CD4-positive, alpha-beta T cell treated with Interleukin-17A for 4 hours (primary cell): ENCODE measurements at places on chromosomes 2 and 18.

GRCh38 chr2:182372661-182373060 is 54.2 kb downstream of the PDE1A start:
- no peak for DNase-seq

DNA sequence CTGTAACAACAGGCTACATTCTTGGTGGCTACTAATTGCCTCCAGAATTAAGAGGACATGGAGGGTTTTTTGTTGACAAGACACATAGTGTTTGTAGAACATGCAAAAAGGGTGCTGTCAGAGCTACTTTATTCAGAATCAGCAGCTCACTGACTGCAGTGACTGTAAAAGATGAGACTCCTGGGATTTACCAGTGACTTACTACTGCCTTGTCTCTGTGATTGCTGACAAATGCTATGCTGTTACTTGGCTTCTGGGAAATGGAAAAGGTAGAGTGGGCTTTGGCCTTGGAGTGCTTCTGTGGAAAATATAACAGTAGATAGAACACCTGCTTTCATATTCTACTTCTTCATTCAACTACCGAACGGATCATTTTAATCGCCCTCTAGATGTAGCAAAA is 47.8 kb downstream of the GREB1L start:
- no peak for DNase-seq

GRCh38 chr18:40939656-40940515 is 1015.1 kb upstream of the PIK3C3 start:
- DNase-seq: no peak

DNA sequence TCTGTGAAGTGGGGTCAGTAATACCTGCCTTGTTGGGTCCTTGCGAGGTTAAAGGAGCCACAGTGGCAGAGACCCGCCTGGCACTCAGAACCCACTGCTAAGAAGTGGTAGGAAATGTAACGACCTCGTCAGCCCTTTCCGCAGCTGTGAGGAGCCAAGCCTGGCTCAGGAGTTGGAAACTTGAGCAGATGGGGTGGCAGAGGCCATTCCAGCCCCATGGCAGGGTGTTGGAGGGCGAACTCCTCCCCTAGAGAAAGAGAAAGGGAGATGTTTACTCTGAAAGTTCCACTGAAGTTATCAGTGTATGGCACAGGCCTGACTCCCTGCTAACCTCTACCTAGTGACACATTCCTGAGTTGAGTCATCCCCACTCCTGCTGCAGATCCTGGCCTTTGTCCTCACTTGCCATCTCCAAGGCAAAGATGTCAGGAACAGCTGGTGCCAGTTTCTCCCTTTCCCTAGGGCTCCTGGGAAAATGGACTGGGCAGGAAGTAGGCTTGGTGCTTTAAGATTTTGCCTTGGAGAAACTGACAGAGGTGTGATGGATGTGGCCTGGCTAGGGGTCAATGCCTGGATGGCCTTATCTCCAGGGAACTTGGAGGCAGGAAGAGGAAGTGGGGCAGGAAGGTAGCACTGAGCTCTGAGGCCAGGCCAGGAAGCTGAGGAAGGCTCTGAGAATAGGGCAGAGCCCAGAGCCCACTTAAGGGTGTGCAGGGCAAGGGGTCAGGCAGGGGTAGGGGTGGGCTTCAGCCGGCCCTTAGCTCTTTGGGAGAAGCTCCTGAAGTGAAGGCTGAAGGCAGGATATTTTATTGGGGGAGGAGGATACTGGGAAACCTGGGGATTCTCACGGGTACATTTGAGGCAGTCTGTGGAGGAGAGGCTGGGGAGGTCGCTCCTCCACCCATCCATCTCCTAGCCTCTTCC is 888 bp downstream of the VAMP5 start:
- peak; percentile 36 for DNase-seq

DNA sequence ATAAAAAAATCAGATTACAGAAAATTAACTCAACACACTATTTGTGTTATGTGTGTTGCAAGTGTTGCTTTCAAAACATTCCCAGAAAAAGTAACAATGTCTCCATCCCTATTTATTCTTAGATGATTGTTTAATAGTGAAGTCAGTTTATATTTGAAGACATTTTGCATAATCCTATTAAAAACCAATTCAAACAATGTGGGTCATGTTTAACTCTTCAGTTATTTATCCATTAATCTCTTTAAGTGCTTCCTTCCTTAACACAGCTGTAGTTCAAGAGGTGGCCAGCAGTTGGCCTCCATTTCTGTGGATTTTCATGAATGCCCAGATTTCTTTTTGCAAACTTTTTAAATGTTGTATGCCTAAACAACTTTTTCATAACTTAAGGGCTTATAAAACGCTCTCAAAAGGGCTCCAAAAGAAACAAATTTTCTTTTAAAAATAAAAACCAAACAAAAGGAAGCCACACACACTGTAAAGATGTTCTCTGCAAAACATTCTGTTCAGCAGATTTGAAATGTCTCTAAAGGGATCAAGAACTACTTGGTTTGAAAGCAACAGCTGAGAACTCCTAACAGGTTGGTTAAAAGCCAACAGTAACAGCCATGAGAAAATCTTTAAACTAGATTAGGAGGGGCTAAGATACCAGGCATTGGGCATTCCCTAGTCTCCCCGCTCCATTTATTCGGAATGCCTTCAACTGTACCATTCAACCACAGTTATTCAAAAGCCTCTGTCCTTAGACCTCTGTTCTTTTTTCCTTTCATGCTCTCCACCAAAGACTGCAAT is 71.5 kb downstream of the THADA start:
- no peak for DNase-seq

- DNase-seq: no peak
Measured at GRCh38 chr2:102788216-102788884, 26.5 kb downstream of the TMEM182 start.

GRCh38 chr18:26545335-26546123 is 2.8 kb downstream of the KCTD1 start:
- DNase-seq: no peak

- DNase-seq: no peak
Measured at GRCh38 chr2:226411727-226412360, 387.8 kb downstream of the IRS1 start.

DNA sequence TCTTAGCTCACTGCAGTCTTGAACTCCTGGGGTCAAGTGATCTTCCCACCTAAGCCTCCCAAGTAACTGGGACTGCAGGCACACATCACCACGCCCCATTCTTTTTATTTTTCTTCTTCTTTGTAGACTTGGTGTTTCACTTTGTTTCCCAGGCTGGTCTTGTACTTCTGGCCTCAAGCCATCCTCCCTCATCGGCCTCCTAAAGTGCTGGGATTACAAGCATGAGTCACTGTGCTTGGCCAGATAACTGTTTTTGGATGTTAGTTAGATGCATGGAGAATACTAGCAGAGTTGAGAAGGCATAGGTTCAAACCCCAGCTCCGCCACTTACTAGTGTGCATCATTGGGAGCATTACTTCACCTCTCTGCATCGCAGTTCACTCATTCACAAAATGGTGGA is 88.3 kb downstream of the TXNL1 start:
- no peak for DNase-seq

DNA sequence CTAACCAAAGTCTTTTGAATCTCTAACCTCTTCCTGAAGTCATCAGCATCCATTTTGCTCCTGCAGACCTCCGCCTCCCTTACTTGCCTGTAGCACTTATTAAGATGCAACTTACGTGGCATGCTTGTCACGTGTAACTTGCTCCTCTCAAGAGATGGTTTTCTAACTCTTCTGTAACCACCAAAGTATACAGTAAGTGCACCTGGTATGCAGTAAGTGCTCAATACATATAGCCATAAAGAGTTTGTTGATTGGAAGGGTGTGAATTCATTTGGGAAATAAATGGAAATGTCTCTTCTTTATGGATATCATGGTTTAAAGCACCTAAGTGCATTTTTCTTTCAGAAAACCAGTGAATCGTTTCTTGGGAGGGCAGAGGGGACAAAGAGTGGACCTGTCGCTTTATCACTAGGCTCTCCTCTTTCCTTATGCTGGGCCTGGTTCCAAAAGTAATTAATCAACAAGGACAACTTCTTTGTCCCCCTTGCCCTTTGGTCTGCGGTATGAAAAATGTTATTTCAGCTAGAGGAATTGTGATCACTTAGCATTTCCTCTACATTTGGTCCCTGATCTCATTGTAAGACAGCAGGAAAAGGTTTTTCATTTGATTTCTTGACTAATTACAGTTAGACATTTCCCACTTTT is 370.0 kb upstream of the SPRED2 start:
- no peak for DNase-seq

- no peak for DNase-seq
Measured at GRCh38 chr2:110660558-110660957, 17.3 kb downstream of the BUB1 start.

DNA sequence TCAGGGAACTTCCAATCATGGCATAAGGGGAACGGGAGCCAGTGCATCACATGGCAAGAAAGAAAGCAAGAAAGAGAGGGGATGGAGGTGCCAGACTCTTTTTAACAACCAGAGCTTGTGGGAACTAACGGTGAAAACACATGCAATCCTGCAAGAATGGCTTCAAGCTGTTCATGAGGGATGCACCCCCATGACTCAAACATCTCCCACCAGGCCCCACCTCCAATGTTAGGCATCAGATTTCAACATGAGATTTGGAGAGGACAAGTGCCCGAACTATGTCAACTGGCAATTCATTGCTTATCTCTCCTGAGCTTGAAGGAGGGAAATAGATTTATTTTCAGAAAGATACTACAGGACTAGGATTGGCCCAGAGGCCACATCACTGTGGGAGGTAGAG is 270.0 kb downstream of the SLC4A3 start:
- DNase-seq: no peak

GRCh38 chr2:112622528-112622849 is 23.2 kb upstream of the SLC20A1 start:
- no peak for DNase-seq

GRCh38 chr2:191618046-191618780 is 59.7 kb upstream of the NABP1 start:
- no peak for DNase-seq

GRCh38 chr2:55419233-55419678 is 400 bp downstream of the CCDC88A start:
- no peak for DNase-seq

DNA sequence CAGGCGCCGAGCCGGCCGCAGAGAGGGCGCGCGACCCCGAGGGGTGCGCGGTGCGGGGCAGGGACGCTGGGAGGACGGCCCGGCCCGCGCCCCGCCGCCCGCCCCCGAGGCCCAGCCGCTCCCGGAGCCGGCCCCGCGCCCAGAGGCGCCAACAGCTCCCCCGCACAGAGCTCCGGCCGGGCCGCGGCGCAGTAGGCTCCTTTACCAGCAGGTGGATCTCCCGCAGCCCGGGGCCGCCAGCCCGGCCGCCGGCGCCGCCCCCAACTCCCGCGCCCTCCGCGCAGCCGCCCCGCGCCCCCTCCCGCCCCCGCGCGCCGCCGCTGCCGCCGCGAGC is 258 bp downstream of the MGAT4A start:
- no peak for DNase-seq

DNA sequence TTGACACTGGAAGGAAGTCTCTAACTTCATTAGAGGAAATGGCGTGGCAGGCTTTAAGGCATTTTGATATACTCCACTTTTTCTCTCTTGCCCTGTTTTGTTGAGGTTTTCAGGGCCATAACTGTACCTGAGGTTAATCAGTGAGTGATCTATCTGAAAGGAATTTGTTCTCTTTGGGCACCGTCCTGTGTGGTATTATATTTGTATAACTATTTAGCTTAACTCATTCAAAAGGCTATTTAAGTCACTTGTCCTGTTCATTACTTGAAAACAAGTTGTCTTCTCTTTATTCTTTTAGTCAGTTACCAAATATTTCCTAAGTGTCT is 180.4 kb downstream of the NEDD4L start:
- DNase-seq: no peak

DNA sequence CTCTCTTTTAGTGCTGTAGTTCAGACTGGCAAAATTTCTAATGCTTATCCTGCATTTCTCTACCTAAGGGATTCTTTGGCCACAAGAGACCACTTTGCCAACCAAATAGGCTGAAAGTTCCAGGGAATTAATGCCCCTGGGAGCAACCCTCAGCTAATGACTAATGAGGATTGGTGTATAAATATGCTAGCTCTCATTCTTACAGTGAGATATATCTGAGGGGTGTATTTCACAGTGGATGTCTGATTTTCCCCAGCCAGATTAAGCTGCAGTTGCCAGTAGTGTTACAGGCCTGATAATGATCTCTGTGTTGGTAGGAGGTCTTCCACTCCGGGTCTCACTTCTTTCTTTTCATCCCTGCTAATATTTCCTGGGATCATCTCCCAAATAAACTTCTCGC is 90.4 kb downstream of the GULP1 start:
- DNase-seq: no peak

- peak; percentile 55 for DNase-seq
Measured at GRCh38 chr2:200307724-200308545, 1.4 kb downstream of the SPATS2L start.

DNA sequence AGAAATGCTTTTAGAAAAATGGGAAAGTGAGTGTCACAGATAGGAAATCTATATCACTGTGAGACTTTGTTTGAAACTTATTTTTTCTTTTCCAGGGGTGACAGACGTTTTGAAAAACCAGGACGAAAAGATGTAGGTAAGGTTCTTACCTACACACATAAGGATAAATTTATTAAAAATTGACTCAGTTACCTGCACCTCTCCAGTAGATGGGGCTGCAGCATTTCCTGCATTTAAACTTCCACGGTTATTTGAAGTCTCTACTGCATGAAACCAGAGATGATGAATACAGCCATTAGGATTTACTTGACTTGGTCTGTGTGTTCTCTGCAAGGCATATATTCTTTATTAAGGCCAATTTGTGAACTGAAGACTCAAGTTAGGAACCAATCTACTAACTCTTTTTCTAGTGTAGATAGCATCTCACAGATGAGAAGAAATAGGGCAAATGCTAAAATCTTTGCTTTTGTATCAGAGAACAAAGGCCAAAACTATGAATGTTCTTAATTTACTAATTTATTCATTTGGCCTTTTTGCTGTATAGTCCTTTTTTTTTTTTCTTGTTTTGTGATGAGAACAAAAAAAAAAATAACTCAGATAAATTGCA is 15.0 kb downstream of the KCNJ13 start:
- peak; percentile 53 for DNase-seq

GRCh38 chr2:5763531-5763930 is 71.3 kb downstream of the SOX11 start:
- no peak for DNase-seq

DNA sequence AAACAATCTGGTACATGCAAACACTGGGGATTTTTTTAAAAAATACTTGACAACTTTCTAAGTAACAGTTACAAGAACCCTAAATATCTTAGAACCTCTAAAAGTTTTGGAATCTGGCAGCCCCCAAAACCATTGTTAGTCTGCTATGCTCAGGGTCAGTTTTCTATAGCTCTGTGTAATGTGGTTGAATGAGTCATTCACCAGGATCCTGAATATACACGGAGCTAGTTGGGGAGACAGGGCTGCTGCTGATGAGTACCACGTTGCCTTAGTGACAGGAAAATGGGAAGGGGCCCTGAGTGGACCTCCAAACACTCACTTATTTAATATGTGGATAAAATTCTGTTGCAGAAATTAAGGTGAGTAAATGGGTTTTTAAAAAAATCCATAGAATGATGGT is 36.9 kb upstream of the TANC1 start:
- DNase-seq: no peak

GRCh38 chr2:221263573-221263972 is 308.5 kb downstream of the EPHA4 start:
- no peak for DNase-seq

GRCh38 chr2:227877421-227878310 is 6.2 kb downstream of the DAW1 start:
- DNase-seq: no peak

- DNase-seq: no peak
Measured at GRCh38 chr18:42872838-42873237, 242.6 kb downstream of the RIT2 start.
